ENCODE measurements at places on chromosomes 3 and 15. TPM values are rescaled to one million over a fixed set of nuclear protein-coding genes. Genes with fewer than 3 reads are reported as not detected.

RHOV gene
- 1.8 TPM for polyA plus RNA-seq

KCNAB1 gene
- 3.4 TPM for polyA plus RNA-seq

SH2D7 gene
- polyA plus RNA-seq = 0.30 TPM

SEMA7A gene
- 6.6 TPM for polyA plus RNA-seq

ARPIN gene
- polyA plus RNA-seq = 29.2 TPM

ALG3 gene
- polyA plus RNA-seq = 40.6 TPM

CLDN16 gene
- 56.2 TPM for polyA plus RNA-seq

TMEM39A gene
- 50.5 TPM for polyA plus RNA-seq

KNSTRN gene
- polyA plus RNA-seq = 32.5 TPM

MOBP gene
- polyA plus RNA-seq = 0.11 TPM

PLCH1 gene
- polyA plus RNA-seq = 10.2 TPM

PDE8A gene
- polyA plus RNA-seq = 43.6 TPM

CHRFAM7A gene
- polyA plus RNA-seq = 2.3 TPM

ZBTB47 gene
- 15.5 TPM for polyA plus RNA-seq

P2RY1 gene
- 4.3 TPM for polyA plus RNA-seq

DNA sequence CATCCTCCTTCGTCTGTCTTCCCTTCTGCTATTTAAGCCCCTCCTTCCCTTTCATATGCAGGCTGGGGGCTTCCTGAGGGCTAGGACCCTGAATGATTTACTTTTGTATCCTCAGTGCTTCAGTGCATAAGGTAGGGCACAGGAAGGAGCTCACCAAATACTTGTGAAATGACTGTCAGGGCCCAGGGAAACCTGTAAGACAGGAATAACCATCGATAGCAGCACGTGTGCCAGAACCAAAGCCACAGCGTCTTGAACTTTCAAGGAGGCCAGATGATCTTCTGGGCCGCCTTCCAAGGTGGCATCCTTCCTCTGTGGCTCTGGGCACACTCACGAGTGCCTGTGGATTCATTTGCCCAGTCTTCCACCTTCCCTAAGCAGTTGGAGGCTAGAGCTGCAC, 3.9 kb downstream of the TMED3 start:
- no peak for DNase-seq

- no peak for DNase-seq
Observed at GRCh38 chr3:65666448-65667091, 372.1 kb downstream of the MAGI1 start.

GRCh38 chr3:149528340-149528650, 53.8 kb downstream of the TM4SF4 start:
- DNase-seq = no peak

DNA sequence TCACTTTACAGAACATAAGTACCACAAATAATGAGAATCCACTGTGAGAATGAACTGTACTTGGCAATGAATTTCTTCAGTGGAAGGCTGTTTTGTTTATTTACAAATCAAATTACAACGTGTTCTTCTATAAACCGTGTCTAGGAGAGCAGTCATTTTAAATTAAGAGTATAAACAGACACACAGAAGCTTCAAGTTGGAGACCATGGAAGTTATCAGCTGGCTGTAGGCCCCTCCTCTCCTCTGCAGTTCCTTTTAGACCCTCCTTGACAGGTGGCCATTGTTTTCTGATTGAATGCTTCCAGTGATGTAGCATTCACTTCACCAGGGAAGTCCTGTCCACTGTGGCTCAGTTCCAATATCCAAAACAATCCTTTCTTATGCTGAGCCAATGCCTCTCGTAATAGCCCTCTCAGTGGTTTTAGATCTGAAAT, 7.3 kb upstream of the MAPK6 start:
- no peak for DNase-seq

DNA sequence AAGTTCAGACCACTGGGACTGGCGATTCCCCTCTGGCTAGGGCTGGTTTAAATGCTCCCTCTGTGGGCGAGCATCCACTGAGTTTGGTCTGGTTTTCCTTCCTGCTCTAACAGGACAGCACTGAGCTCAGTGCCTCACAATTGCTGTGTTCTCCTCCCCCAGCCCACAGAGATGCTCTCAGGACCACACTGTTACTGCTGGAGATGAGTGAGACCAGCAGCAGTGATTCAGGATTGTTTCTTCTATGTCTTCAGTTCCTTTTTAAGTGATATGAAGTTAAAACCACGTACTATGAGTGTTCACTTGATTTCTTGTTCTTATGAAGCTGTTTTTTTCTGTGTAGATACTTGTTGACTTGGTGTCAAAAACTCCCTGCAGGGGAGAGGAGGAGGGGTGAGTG, 180.4 kb upstream of the COL8A1 start:
- no peak for DNase-seq

GRCh38 chr3:34782871-34783270, 856.5 kb upstream of the ARPP21 start:
- DNase-seq = no peak

GRCh38 chr3:46693038-46693891, at the start of gene ALS2CL:
TSS of gene ALS2CL (minus strand) at chr3:46693679. CDS start at chr3:46689440, 4,239 bp downstream.
- no peak for DNase-seq

- no peak for DNase-seq
Observed at GRCh38 chr3:64903006-64903405, 215.2 kb upstream of the ADAMTS9 start.

DNA sequence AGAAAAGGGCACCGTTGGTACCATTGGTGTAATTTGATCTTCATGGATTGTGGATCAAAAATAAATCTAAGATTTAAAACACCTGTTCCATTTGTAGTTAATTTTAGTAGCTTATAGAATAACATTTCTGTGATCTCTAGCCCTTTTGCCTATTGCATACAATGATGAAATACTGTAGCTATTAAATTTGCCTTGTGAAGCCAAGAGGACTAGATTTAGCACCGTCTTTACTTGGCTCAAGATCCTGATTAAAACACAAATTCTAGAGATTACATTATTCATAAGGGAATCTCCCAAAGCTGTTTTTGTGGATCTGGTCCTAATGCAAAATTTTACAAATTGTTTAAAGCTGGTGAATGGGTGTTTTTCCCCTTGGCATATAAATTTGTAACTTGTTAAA, 8.2 kb downstream of the TBC1D23 start:
- no peak for DNase-seq

- no peak for DNase-seq
Observed at GRCh38 chr3:63933459-63933858, 21.3 kb upstream of the SCAANT1 start.

DNA sequence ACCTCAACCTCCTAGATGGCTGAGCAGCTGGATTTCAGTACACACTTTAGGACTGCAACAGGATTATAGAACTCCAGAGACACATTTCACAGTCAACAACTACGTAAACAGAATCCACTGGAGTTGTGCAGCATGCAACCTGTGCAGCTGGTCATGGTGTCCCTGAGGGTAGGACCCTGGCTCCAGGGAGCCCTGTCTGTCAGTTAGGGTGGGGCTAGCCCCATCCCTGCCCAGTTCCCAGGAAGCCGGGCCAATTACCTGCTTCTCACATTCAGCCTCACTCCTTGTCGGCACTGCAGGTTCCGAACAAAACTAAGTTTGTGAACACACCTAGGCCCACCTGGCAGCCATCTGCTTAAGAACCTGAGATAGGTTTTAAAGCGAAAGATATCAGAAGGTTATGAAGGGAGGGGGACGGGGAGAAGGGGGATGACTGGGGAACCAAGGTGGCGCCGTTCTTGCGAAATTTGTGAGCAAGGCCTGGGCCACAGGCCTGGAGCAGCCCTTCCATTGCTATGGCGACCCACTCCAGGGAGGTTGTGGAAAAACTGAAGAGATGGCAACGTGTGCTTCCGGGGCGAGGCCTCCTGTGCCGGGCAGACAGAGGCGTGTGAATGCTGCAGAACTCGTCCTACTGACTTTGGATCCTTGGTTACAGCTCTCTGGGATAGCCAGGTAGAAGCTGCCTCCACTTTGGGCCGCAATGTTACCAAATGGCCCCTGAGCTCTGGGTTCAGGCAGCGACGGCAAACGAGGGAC, 25.3 kb downstream of the ACSBG1 start:
- DNase-seq = no peak

DNA sequence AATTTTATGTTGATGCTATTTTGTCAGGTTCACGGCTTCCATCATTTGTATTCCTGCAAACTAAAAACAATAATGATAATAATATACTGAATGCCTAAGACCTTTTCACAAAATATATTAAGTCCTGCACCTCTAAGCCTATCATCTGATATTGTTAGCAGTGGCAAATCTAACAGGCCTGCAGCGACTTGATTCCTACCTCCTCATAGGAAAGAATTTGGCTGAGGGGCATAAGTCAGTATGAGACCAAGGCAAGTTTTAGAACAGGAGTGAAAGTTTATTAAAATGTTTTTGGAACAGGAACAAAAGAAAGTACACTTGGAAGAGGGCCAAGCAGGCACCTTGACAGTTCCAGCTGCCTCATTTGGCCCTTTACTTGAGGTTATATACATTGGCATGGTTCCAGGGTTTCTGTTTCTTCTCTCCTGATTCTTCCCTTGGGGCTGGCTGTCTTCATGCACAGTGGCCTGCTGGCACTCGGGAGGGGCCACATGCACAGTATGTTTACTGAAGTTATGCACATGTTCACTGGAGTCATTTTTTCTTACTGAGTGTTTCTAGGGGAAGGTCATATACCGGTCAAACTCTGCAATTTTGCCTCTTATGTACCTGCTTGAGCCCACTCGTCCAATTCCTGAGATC, 418.1 kb downstream of the EPHA6 start:
- DNase-seq = peak; percentile 13

DNA sequence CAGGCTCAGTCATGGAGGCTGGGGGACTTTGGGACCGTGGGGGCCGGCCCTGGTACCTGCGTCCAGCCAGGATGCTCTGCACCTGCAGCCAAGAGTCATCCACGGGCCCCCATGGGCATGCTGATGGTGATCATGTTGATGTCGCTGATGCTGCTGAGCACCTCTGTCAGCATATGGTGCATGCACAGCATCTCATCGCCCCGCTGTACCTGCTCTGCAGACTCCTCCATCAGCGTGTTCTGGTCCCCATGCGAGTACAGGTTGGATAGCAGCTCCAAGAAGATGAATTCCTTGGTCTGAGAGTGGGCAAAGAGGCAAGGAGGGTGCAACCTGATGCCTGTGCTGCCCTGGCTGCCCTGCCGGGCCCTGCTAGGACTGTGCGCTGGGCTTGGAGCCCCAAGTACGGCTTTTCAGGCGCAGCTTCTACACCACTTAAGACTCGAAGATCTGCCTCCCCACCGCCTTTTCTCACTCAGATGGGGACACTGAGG, 7.2 kb downstream of the RPS17 start:
- no peak for DNase-seq

- DNase-seq = no peak
Observed at GRCh38 chr15:89993349-89993748, 7.8 kb upstream of the ZNF710 start.

GRCh38 chr3:140146668-140147067, 211.7 kb downstream of the CLSTN2 start:
- DNase-seq = no peak

GRCh38 chr15:57865294-57865693, 158.8 kb downstream of the POLR2M start:
- no peak for DNase-seq

- no peak for DNase-seq
Observed at GRCh38 chr15:23854912-23855659, 168.0 kb upstream of the NDN start.

DNA sequence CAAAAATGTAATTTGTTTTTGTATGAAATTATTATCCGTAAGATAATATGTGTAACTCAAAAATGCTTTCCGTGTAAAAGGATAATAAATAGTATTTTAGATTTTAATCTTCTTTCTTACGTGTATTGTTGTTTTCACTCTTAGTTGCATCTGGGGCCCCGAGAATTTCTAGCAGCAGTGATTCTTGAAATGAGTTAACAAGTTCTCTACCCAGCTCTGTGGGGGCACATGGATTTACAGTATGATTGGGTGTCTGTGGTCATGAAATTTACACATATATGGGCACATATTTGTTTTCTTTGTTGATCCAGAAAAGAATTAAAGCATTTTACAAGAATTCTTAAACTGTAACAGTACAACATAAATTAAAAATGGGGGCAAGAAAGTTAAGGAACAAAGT, 145.9 kb upstream of the LRRFIP2 start:
- DNase-seq = no peak

- DNase-seq = no peak
Observed at GRCh38 chr15:23065836-23066235, 26.5 kb upstream of the TUBGCP5 start.

- no peak for DNase-seq
Observed at GRCh38 chr3:14467814-14468620, 65.6 kb downstream of the SLC6A6 start.

DNA sequence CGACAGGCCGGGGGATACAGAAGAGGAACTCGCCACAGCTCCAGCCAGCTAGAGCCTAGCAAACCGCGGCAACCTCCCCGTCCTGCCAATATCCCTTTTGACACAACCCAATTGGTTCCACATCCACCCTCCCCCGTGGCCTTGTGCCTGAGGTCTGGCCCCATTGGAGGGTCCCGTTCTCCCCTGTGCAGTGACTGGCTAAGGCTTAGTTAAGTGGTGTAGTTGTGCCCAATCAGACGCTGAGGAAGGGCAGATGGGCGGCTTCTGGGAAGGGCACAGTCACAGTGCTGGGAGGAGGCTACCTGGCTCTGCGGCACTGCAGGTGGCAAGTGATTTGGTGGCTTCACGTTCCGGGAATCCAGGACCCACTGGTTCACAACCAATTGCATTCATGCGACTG, 78.6 kb downstream of the SNRK start:
- no peak for DNase-seq

DNA sequence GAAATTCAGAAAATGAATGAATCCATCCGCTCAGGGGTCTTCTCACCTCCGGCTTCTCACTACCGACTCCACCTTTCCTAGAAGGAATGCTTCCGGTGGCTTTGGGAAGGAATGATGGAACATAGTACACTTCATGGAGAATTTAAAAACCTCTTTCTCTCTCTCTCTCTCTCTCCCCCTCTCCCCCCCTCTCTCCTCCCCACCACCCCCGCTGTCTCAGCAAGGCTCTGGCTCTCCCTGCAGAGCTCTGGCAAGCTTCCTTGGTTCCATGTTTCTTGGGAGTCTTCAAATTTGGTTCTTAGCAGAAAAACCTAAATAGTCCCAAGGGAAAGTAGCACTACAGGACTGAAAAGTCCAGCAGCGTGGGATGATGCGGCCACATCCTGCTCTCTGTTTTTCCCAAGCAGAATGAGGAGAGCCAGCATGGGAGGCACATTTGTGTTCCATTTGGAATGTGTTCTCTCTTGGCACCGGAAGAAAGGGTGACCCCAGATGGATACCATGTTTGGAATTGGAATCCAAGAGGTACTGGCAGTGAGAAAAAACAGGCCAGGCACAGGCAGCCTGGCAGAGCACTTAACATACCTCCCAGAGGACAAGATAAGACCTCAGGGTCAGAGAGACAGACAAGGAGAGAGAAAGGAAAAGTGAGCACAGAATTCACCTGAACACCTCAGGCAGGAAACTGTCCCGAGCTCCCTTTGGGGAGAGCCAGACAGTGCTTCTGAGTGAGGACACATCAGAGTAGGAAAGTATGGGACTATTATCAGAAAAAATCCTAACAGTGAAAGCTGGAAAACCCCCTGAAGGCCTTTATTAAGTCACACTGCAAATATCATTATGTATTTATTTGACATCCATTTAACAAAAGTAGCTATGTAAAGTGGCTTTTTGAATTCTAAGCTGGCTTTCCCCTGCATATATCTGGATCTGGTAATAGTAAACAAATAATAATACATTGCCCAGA, at the start of gene POPDC2:
POPDC2 (minus strand) TSS at position 116 of the 967 bp plus-strand sequence. CDS start 166 bp downstream, outside the sequence.
- DNase-seq = no peak

- no peak for DNase-seq
Observed at GRCh38 chr3:179026636-179027035, 45.0 kb downstream of the ZMAT3 start.
